ENCODE measurements at places on chromosomes 6 and 20.

DNA sequence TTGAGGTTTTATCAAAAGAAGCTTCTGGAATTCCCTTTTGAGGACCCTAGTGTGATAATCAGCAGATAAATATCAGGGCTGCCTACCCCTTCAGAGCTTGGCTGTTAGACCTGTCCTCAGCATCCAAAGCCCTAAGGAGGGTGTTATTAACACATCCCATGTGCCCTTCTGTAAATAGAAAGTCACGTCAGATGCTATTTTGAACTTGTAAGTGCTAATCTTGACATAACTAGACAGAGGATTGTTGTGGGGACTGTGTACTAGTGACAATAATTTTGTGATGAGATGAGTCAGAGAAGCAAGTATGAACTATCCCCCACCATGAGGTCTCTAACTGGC lies 4.9 kb upstream of the LAMA4 start:
- no peak for DNase-seq

- DNase-seq = no peak
These were observed 9.7 kb downstream of the MAP1LC3A start for GRCh38 chr20:34567892-34568865.

DNA sequence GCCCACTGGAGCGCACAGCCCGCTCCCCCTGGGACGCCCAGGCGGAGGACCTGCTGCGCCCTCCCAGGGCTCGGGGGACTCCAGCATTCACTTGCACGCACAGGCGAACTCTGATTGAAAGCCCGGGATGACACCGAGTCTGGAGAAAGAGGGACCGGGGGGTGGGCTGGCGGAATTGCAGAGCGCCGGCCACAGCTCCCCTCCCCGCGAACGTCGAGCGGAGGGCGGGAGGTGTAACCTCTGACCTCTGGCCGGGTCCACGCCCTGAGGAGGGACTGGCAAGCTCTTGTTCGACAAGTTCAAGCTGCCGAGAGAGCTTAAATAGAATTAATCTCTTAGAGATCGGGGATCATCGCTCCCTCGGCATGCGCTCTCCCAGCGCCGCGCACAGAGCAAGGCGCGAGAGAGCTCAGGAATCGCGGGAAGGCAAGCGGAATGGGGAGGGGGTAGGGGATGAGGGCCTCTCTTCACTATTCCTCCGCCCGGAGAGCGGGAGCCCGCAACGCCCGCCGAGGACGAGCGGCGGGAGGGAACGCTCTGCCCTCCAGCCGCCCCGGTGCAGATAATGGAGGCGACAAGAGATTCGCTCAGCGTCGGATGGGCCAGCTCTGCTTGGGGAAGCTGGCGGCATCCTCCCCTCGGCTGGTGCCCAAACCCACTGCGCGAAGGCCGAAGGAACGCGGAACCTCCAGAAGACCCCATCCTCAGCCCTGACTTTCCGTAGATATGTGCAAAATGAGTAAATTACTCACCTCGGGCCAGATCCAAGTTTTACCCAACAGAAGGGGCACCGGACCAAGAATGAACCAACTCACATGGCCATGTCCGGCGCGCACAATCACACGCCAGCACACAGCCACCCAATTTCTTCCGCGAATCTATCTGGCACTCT lies 761 bp upstream of the NR2E1 start:
- no peak for DNase-seq

GRCh38 chr20:41174373-41174772 lies 37.0 kb downstream of the PLCG1 start:
- DNase-seq = no peak

DNA sequence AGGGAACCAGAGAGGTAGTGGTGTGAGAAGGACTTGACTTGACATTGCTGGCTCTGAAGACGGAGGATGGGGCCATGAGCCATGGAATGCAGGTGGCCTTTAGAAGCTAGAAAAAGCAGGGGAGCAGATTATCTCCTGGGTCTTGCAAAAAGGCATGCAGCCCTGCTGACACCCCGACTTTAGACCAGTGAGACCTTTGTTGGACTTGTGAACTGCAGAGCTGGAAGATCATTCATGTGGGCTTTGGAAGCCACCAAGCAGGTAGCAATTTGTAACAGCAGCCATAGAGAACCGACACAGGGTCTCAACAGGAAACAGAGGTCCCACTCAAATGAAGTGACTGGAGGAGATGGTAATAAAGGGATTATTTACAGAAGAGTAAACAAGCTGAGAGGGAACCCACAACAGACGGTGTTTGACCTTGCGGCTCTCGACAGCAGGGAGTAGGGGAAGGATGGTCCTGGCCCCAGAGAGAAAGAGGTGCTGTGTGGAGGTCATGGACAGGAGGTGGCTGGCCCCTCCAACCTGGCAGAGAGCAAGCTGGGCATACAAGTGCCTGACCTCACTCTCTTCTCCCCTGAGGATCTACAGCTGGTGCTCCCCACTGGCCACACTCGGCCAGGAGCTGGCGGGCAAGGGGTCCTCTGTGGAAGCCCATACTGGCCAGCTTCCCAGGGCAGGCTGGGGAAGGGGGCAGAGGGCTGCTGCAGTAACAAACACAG lies 43.9 kb downstream of the SLC22A23 start:
- DNase-seq = no peak

DNA sequence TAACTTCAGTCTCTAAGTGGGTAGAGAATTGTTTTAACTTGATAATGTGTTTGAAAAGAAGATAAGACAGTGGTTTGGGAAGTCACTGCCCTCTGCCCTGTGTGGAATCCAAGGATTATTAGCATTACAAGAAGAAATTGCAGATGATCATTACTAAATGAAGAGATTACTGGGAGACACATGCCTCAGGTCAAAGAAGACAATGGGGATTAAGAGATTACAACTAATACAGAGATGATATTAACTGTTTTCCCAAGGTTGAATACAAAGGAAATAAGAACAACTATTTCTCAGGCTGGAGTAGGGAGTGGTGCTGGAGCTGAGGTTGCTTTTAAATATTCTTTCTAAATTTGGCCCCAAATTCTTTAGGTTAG lies 166.0 kb downstream of the TRMT11 start:
- DNase-seq = no peak

DNA sequence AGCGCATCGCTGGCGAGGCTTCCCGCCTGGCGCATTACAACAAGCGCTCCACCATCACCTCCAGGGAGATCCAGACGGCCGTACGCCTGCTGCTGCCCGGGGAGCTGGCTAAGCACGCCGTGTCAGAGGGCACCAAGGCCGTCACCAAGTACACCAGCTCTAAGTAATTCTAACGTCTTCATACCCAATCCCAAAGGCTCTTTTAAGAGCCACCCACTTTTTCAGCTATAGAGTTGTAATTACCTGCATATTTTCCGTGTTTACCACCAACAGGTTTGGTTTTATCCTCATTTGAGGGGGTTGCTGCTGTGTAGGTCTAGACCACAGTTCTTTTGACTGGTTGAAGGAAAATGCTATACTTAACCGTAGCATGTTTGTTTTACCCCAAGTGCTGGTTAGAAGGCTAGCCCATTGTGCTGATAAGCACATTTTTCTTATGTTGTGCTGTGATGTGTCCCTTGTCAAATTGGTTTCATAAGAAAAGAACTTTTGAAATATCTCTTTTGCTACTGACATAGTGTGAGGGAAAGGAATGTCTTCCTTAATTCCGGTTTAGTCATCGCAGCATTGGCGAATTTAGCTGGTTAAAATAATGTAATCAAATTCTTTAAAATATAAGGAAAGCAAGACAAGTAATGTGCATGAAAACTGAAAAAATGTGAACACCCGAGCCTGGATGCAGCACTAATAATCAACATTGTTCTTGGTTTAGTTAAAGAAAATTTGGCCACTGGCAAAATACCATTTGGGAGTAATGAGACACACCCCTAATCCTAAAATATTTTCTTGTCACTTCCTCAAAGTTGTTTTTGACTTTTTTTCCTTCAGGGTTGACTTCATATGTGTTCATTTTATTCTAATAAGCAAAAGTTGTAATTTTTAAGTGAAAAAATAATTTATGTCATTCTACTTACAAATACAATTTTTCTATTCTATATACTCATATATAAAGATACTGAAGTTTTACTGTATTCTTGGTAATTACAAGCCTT lies 112.8 kb downstream of the HFE start:
- DNase-seq = no peak

DNA sequence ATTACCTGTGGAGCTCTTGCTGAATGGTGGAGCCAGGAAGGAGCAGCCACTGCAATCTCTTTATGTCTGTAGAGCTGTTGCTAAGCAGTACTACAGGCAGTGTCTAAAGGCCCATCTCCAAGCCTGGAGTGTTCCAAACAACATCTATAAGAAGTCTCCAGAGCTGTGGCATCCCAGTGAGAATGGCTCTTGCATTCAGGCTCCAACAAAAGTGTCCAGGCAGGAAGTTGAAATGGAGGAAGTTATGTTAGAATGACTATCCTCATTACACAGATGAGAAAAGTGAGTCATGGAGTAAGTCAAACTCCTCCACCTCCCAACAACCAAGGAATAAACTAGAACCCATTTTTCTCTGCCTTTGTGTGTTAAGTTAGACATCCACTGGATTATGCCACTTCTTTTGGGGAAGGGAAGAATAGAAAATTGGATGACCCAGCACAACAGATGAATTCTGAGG lies 288.5 kb upstream of the STXBP5 start:
- DNase-seq = no peak

- no peak for DNase-seq
These were observed 1.2 kb downstream of the TCFL5 start for GRCh38 chr20:62860391-62860923.

- DNase-seq = no peak
These were observed 74.1 kb upstream of the MAP7 start for GRCh38 chr6:136624347-136624746.

DNA sequence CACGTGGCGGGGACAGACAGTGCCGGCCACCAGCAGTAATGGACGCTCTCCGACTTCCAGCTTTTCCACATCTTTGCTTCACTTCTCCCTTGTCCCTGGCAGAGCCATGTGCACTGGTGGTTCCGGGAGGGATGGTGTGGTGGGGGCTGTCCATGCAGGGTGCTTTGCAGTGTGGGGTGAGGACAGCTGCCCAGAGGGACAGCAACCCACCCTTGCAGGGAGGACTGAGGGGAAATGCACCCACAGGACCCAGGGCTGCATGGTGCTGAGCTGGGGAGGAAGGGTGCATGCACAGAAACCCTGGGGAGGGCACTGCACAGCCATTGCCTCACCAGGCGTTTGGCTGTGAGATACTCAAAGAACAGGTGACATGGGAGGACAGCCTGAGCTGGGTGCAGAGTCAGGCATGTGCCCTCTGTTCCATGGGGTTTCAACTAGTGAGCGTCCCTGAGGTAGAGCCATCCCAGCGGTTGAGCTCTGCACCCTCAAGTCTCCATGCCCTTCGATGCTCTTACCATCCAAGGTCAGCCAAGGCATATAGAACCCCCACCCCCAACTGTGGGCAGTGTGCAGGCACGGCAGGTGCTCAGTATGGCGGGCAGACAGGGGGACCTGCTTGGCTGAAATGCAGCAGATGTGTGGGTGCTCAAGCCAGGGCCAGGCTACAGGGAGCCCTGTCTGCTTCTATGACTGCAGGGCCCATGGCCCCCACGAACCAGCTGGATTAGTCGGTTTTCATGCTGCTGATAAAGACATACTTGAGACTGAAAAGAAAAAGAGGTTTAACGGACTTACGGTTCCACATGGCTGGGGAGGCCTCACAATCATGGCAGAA lies 239.7 kb downstream of the TTLL2 start:
- DNase-seq = no peak

DNA sequence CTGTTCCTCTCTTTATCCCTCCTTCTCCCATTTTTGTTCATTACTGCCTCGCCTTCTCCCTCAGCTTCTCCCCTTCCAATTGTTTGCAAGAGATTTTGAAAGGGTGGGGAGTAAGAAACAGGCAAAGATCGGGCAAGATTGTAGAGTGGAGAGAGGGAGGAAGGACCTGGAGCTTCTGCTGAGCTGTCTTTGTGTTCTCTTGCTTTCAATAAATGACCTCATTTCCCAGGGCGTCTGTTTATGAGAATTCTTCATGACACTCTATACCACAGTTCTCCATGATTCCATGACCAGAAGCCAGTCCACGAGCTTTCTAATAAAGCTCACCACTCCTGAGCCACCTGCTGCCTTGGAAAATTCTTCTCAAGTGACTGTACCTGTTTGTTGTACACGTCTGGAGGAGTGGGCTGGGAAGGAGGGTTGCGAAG lies 50.0 kb upstream of the PLEKHG1 start:
- no peak for DNase-seq

GRCh38 chr20:31948008-31948407 lies 3.8 kb downstream of the PDRG1 start:
- DNase-seq = no peak

GRCh38 chr20:64001607-64002011 lies 20.7 kb downstream of the PRPF6 start:
- DNase-seq = no peak

GRCh38 chr20:21862956-21863355 lies 157.5 kb downstream of the PAX1 start:
- DNase-seq = no peak

DNA sequence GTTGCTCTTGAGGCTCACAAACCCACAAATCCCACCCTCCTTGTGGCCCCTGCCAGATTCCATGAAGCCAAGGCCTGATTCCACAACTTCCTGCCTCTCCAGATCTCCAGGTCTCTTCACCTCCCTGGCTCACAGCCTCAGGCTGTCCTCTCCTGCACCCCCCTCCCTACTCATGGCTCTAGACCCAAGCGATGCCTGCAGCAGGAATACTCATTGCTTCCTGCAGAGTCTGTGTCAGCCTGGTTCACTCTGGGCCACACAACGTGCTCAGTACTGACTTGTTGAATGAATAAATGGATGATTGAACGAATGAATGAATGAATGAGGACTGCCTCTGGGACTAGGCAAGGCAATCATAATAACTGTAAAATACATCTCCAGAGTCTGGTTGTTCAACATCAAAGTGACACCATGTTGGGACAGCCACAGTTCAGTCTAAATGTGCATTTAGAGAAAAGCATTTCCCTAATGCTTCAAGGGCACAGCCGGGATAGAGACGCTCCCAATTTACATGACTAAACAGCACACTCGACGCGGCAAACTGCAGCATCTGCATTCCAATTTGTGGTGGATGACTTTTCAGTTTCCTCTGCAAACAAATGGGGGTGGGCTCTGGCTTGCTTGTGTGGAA lies 139.9 kb downstream of the GRM4 start:
- DNase-seq = no peak
